Activated T-helper 2 cell treated with anti-CD3 and anti-CD28 coated beads, Interferon-gamma antibody, Interleukin-2, Interleukin-4, amounts not matched to agents 10 μg/mL and 5 μg/mL and 100 μg/mL, durations not matched to agents 14 hours and 24 hours and 36 hours (primary cell): ENCODE measurements at places on chromosomes 2 and 18. TPM values are rescaled to one million over a fixed set of nuclear protein-coding genes. Genes with fewer than 3 reads are reported as not detected.

LHCGR gene
- total RNA-seq = not detected in 2 replicates

FAM237A gene
- total RNA-seq = not detected in 2 replicates

MEIS1 gene
- total RNA-seq = not detected in 2 replicates

DNA sequence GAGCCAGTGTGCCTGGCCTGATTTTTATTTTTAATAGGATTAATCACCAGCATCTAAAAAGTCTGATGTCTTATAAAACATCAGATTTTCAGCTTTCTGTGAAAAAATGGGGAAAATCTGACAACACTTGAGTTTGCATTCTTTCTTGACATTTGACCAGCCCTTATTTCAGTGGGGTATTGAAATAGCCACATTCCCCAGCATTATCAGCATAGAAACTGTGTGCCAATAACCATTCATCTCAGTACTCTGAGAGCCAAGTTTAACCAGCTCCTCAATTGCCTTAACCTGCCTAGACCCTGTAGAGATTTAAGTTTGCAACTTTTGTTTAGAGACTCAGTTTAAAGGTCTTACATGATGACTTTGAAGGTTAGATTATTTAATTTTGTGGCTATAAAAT is 155.0 kb downstream of the CERS6 start:
- H3K27me3 ChIP-seq = no peaks in the 10 kb centered on the region
- H3K27ac ChIP-seq = no peak overlapping the region
- H3K4me1 ChIP-seq = peaks cover 13% of the 10 kb centered on the region
- no peak for DNase-seq
- H3K4me3 ChIP-seq = no peak overlapping the region

DNA sequence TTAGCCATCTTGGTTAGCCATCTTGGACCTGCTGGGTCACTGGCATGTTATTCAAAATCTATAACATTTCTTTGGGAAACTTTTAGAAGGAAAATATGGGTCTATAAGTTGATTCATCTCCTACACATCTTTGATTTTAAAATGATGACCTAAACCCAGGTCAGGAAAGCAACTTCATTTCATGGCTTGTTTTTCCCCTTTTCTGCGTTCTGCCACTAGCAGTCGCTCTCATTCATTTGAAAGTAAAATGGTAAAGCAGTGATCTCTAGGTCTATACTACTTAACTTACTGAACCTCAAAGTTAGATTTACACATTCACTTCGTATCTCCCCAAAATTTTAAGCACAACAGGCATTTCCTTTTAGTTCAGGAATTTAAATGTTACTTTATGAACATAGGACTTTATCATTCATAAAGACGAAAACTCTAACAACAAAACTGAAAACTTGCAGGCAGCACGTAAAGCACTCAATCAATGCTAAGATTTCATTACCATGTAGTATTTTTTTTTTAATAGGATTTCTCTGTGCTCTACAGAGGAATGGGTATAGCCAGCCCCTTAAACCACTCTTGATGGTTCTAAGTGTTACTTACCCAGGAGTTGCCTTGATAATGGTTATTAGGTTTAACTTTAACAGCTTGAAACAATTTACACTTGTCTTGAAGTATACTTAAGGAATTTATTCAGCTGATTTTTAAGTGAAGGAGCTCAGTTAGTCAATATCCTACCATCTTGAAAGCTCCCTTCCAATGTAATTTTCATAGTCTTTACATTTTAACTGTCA is 62.5 kb downstream of the GORASP2 start:
- no peak overlapping the region for H3K27ac ChIP-seq
- DNase-seq = no peak
- H3K27me3 ChIP-seq = no peaks in the 10 kb centered on the region
- H3K4me3 ChIP-seq = no peak overlapping the region

DNA sequence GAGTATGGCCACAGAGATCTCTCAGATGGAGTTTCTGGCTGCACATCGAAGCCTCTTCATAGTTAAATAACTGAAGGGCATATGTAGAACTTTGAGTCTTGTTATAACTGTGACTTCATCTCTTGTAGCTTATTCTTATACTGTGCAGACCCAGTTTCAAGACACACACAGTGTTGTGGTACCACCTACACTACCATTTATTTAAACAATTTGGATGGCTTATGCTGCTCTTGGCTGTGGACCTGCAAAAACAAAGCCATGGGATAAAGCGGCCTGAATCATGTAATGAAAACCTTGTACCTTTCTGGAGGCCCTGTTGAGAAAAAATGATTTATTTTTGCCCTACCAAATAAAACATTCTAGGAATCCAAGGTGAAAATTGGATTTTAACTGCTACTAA is 262.8 kb upstream of the RASGRP3 start:
- no peak for DNase-seq
- no peak overlapping the region for H3K4me3 ChIP-seq
- no peak overlapping the region for H3K27ac ChIP-seq
- no peaks in the 10 kb centered on the region for H3K36me3 ChIP-seq
- peaks cover 10% of the 10 kb centered on the region for H3K4me1 ChIP-seq

HOXD3 gene
- total RNA-seq = not detected in 2 replicates

DNA sequence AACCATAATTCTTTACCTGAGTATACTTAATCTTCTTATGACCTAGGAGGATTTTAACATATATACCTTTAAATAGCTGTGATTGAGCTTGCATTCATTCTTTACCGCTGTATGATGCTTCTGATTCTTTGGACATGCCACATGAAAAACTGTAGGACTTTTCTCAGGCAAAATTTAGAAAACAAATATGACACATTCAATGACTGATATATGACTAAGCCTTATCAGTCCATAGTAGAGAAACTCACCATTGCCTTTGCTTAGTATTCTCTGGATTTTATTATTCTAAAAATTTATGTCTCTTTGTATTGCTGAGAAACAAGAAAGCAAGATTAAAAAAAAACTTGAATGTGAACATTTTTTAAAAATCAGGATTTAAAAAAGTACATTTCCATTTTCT is 3.7 kb downstream of the FAM171B start:
- H3K27ac ChIP-seq = no peak overlapping the region
- no peak for DNase-seq
- no peaks in the 10 kb centered on the region for H3K36me3 ChIP-seq
- H3K4me1 ChIP-seq = peaks cover 7% of the 10 kb centered on the region
- peaks cover 58% of the 10 kb centered on the region for H3K27me3 ChIP-seq
- no peak overlapping the region for H3K4me3 ChIP-seq
